ENCODE measurements at places on chromosomes 5 and 9.

DNA sequence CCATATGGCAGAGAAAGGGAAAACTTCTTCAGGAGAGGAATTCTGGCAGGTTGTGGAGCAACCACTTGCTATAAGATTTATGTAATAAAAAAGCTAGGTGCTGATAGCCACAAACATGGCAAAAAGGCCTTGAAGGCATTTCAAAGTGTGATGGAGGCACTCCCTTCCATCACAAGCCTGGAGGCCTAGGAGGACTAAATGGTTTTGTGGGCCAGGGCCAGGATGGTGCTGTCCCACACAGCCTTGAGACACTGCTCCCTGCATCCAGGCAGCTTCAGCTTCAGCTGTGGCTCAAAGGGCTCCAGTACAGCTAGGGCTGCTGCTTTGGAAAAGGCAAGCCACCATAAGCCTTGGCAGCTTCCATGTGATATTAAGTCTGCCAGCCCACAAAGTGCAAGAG lies 632.8 kb downstream of the BRINP1 start:
- no peak for DNase-seq

- no peak for DNase-seq
Observed at GRCh38 chr5:37774912-37775483, 64.8 kb downstream of the GDNF start.

GRCh38 chr5:99059685-99060084 lies 130.9 kb upstream of the CHD1 start:
- no peak for DNase-seq

DNA sequence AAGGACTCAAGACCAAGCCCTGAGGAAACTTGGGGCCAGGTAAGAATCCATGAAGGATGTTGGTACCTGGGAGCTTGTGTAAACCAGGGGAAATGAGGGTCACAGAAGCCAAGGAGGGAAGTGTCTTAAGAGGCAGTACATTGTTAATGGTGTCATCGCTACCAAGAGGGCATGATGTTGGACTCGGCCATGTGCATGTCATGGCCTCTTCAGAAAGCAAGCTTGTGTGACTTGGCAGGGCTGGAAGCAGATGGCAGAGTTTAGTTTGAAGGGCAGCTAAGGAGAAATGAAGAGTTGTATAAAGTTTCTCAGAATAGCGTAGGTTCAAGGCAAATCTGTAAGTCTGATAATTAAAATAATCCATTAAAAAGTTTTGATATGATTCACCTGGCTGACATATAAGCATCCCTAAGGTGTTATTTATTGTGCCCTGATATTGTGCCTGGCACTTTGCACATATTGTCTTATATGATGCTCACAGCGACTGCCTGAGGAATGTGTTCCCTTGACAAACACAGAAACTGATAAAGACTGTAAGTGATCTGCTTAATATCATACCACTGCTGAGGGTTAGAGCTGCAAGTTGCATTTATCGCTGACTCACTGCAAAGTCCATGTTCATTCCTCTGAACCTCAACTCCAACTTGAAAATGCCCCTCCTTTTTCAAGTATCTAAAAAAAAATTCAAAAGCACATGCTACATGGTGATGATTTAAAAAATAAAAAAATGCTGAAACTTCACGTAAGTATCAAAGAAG lies 81.3 kb upstream of the PTPN3 start:
- DNase-seq, result no peak

DNA sequence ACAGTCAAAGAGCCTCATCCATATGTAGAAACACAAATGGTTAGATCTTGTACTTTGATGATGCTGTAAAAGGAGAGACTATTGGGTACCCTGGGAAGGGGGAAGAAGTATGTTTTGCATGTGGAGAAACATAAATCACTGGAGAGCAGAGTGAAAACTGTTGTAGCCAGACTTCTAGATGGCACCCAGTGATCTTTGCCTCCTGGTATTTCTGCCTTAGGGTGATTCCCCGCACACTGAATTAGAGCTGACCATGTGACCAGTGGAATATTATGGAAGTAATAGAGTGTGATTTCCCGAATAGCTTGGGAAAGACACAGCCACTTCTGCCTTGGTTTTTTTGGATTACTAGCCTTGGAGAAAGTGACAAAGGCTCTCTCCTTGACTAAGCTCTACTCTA lies 174.3 kb downstream of the LPAR1 start:
- no peak for DNase-seq

DNA sequence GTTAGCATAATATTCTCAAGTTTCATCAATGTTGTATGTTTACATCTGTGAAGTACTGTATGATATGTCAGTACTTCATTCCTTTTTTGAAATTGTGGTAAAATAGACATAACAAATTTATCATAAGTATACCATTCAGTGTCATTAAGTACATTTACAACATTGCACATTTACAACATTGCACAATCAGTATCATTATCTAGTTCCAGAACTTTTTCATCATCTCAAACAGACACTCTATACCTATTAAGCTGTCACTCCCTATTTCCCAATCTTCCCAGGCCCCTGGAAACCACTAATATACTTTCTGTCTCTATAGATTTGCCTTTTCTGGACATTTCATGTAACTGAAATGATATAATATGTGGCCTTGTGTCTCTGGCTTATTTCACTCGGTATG lies 75.1 kb upstream of the ATG10 start:
- DNase-seq, result no peak

Measured in SK-N-MC (cell line).